Stimulated activated CD8-positive, alpha-beta memory T cell treated with anti-CD3 and anti-CD28 coated beads, Interleukin-15, amount 100 ng/mL, for 24 hours (primary cell): ENCODE measurements at places on chromosomes 4 and X.

DNA sequence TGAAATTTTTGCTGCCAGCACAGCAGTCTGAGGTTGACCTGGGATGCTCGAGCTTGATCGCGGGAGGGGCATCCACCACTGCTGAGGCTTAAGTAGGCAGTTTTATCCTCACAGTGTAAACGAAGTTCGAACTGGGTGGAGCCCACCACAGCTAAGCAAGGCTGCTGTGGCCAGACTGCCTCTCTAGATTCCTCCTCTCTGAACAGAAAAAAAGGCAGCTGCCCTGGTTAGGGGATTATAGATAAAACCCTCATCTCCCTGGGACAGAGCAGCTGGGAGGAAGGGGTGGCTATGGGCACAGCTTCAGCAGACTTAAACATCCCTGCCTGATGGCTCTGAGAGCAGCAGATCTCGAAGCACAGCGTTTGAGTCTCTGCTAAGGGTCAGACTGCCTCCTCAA, 314.6 kb downstream of the STPG2 start:
- no peak for DNase-seq

DNA sequence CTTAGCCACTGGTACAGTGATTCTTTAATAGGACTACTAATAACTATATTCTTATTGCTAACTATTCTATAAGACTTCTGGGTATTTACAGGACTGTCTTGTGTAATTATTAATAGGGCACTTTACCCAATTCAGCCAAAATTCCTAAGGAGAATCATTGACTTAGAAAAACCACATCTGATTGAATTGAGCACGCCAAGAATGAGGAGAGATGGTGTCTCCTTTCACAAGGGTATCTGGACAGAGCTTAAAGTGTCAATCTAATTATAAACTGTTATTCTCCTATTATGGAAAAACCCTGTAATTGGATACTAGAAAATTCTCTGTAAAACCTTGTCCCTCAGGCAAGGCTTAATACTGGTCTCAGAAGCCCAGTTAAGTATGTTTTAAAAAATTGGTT, 111.1 kb upstream of the TLL1 start:
- no peak for DNase-seq

- DNase-seq: no peak
These were observed 426.0 kb downstream of the AFF2 start for GRCh38 chrX:148926371-148926770.

GRCh38 chr4:183830438-183830985, 74.6 kb upstream of the STOX2 start:
- DNase-seq: no peak

GRCh38 chr4:40606239-40606767, 23.4 kb downstream of the RBM47 start:
- DNase-seq: no peak

- DNase-seq: no peak
These were observed 23.5 kb upstream of the CT55 start for GRCh38 chrX:135194684-135195083.

GRCh38 chr4:178233906-178234305, 791.7 kb upstream of the AGA start:
- no peak for DNase-seq

- DNase-seq: no peak
These were observed 129.2 kb downstream of the KLHL13 start for GRCh38 chrX:117987373-117987772.

DNA sequence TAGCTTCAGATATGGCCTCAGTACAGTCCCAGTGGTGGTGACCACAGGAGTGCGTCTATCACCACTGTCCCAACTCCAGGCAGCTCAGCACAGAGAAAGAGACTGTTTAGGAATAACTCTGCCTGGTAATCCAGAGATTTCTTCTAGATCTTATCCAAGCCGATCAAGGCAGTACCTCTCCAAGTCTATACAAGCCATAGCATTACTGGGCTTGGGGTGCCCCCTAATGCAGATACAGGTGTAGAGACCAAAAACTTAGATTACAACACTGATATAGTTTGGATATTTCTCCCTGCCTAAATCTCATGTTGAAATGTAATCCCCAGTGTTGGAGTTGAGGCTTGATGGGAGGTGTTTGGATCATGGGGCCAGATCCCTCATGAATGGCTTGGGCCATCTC, 100.9 kb downstream of the PTCHD1 start:
- DNase-seq: no peak

DNA sequence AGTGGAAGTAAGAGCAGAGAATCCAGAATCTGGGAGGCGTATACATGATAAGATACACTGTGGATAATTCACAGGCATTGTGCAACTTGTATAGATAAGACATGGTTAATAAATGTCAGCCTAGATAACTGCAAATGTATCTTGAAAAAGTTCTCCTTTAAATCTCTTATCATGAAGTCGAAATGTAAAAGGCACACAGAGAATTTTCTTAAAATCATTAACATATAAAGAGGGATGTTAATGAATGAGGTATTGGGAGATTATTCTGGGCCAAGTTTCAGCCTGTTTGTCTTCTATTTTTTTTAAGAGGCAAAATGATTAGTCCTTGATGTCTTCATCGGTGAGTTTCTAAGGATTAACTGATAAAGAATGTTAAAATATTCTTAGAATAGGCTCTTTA, 835 bp downstream of the TDO2 start:
- no peak for DNase-seq

GRCh38 chr4:181008164-181008563, 1235.0 kb upstream of the TENM3 start:
- DNase-seq: no peak

GRCh38 chr4:54643958-54644751, 13.6 kb upstream of the KIT start:
- DNase-seq: no peak

- DNase-seq: no peak
These were observed 1.3 kb downstream of the NKRF start for GRCh38 chrX:119604766-119605463.

- no peak for DNase-seq
These were observed 19.7 kb downstream of the CYSLTR1 start for GRCh38 chrX:78307665-78308064.

- no peak for DNase-seq
These were observed 9.7 kb upstream of the PLA2G12A start for GRCh38 chr4:109739547-109739946.

DNA sequence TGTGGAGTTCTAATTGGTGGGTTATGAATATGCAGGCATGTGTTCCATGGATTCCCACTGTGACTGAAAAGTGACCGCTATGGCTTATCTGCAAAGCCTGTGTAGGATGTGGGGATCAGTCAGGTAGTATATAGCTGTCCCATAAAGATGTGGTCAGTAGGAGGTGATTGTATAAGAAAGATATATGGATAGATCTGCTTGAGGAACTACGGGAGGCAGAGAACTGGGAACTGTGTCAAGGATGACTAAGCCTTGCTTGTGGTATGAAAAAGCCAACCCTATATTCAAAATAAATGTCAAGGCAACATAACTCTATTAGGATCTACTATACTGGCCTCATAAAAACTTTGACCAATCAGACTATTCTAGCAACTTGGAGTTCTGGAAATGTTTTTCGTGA, 185.2 kb downstream of the KLHL4 start:
- DNase-seq: no peak

GRCh38 chr4:9999956-10000561, 21.2 kb downstream of the SLC2A9 start:
- DNase-seq: no peak

- no peak for DNase-seq
These were observed 83.6 kb downstream of the PPP1R2C start for GRCh38 chrX:42694260-42694815.

DNA sequence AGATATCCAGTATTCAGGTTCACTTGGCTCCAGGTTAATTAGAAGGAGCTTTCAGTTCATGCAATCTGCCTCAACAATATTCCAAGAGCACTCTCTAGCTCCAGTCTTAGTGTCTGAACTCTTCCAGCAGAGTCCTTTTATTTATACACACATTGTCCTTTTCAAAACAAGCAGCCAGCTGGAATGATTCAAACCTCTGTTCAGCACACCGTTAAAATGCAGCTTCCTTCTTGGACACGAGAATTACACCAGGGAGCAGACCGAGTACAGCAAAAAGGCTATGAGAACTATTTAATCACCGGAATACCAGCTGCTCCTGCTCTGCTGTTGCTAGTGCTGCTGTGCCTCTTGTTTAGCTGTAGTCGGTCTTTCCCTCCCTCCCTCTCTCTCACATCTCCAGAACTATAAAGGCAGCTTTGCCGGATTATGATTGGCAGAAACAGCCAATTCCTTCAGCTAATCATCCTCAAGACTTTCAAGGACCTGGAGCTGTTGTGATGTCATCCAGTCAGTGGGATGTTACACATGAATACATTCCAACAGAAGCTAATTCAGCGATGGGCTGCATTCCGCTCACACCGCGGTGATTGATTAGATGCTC, at the start of gene NDST4:
NDST4 (minus strand) TSS at position 115 of the 601 bp plus-strand sequence. CDS start 36,584 bp downstream, outside the sequence.
- no peak for DNase-seq

- DNase-seq: no peak
These were observed 106.4 kb upstream of the RPS6KA3 start for GRCh38 chrX:20373063-20373462.

GRCh38 chr4:87498446-87498900, 30.7 kb downstream of the SPARCL1 start:
- DNase-seq: no peak

- DNase-seq: no peak
These were observed 36.6 kb downstream of the ANAPC10 start for GRCh38 chr4:145061318-145061920.

DNA sequence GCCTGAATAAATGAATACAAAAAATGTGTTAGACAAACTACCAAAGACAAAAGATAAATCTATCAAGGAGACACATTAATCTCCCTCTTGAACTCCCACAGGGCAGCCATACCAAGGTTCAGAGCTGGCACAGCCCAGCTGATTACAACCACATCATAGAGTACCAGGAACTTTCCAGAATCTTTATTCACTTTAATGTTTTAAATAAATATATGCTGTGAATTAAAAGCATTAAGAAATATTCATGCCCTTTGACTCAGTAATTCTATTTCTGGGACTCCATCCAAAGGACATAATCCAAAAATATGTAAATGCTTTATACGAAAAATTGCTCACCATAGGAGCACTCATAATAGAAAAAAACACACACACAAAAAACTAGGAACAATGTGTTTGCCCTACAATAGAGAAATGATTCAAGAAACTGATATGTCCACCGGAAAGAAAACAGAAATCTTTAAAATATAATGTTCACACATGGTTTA, 126.0 kb downstream of the LDB2 start:
- no peak for DNase-seq

DNA sequence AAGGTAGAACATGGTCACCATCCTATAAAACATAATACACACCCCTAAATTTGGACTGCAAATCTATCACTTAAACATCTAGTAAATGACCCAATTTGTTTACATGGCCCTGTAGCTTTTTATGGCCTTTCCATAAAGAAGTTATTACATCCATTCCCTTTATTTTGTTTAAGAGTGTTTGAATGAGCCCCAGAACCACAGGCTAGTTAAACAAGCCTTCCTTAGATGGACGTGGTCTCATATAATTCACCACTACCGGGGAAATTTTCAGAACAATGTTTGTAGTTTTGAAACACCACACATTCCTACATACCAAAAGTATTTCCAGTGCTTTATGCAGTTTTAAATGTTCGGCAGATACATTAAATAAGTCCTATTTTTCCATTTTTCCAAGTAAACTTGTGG, 12.3 kb downstream of the PDGFC start:
- DNase-seq: no peak

DNA sequence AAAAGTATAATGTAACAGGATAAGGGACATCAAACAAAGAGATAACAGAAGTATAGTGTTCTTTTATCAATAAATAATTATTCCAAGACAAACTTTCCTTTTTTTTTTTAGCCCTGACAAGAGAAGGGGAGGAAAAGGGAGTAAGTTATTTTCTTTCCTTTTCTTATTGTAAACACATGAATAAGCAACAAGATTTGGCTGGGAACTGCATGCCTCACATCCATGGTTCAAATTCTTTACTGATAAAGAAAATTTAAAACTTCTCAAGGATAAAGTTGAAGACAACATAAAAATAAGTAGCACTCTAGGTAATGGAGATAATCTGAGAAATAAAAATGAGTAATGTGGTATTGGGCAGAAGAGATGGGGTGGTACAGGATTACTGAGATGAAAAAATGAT, 71.6 kb downstream of the NEK1 start:
- DNase-seq: no peak

GRCh38 chr4:182700362-182701160, 216.6 kb downstream of the DCTD start:
- DNase-seq: no peak

DNA sequence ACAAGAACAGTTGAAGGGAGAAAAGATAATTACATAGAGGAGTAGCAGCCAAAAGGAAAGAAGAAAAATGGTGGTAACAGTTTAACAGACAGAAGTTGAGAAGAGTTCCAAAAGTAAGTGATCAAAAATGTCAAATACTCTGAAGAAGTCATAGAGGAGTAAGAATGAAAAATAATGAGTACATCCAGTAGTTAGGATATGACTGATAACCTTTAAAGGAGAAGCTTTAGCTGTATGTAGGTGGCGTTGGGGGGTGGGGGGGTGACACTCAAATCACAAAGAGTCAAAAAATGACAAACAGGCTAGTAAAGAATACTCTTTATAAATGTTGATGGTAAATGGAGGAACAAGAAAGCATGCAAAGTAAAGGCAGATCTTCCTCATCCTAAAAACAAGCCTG, 40.6 kb downstream of the RAB33A start:
- no peak for DNase-seq

- DNase-seq: no peak
These were observed 274.7 kb upstream of the AGTR2 start for GRCh38 chrX:115895678-115896329.

GRCh38 chrX:32183066-32183465, 1028.3 kb downstream of the DMD start:
- no peak for DNase-seq

DNA sequence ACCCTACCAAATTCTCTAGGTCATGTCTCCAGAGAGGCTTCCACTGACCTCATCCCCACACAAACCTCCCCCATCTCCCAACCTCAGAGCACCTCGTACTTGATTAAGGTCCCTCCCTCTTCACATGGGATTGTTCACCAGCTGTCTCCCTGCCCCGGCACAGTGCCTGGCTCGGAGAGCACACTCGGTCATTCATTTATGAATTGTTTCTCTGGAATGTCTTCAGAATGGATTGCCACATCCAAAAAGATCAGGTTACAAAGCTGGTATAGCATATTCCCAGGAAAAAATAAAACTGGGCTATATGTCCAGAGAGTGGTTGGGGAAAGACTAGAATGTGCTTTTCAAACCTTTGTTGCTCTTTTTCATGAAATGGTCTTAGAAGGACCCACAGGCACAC, 21.6 kb downstream of the JAKMIP1 start:
- no peak for DNase-seq

GRCh38 chr4:151436093-151436518, 27.1 kb downstream of the FHIP1A start:
- no peak for DNase-seq
